ENCODE measurements at places on chromosomes 11 and 22.

DNA sequence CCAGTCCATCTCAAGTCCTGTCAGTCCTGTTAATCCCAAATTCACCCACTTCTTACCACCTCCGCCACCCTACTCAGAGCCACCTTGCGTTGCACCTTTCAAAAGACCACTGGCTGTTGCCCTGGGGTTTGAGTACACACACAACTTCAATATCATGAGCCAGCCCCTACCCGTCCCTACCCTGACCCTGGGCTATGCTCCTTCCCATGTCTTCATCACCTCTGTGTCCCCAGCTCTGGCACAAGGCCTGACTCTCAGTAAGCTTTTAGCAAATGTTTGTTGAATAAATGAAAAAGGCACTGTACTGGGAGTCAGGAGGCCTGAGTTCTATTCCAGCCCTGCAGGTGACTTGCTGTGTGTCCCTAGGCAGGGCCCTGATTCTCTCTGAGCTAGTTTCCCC, 26.5 kb downstream of the OTOG start:
- DNase-seq, result no peak

DNA sequence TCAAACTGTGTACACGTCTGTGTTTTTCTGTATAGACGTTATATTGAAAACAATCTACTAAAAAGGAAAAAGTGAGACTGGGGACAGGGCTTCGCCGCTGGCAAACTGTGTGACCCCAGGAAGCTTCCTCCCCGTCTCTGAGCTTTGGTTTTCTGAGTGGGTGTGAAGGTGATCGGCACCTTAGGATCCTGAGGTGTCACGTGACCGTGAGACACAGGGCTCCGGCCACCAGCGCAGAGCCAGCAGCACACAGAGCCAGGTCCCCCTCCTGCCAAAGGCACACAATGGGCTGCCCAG, 32.0 kb downstream of the KIAA0930 start:
- no peak for DNase-seq

DNA sequence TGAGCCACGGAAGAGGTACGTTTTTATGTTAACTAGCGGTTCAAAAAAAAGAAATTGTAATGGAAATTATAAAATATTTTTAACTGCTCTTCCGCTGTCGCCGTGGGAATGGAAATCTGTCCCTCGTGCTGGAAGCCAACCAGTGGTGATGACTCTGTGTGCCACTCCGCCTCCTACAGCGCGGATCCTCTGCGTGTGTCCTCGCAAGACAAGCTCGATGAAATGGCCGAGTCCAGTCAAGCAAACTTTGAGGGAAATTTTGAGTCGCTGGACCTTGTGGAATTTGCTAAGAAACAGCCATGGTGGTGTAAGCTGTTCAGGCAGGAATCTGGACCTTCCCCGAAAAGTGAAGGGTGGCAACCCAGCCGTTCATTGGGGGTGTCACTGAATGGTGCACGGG, 2.9 kb upstream of the CBX7 start:
- DNase-seq, result no peak

DNA sequence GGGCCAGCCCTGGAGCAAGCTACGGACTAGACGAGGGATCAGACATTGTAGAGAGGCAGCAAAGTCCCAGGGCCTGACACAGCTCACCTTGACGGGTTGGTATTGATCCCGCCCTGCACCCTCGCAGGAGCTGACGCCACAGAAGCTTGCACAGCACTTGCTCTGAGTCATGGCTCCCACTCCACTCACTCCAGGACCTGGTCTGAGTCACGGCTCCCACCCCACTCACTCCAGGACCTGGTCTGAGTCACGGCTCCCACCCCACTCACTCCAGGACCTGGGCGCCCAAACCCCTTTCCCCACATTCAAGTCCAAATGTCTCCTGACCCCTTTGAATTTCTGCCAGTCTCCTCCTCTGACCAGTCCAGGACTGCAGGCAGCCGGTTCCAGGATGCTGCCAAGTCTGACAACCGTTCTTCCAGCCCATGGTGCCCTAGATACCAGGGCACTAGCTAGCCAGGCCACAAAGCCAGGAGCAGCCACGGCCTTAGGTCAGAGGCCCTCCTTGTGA, 6.0 kb upstream of the PNPLA5 start:
- peak; percentile 68 for DNase-seq

- no peak for DNase-seq
Measured at GRCh38 chr11:34351687-34352469, 5.9 kb downstream of the ABTB2 start.

- DNase-seq, result no peak
Measured at GRCh38 chr11:134613646-134614045, 201.6 kb upstream of the B3GAT1 start.

- no peak for DNase-seq
Measured at GRCh38 chr11:121337740-121338272, 45.2 kb downstream of the SC5D start.

- DNase-seq, result no peak
Measured at GRCh38 chr11:9516113-9516512, 55.3 kb downstream of the ZNF143 start.

GRCh38 chr22:22753526-22754267, 109.3 kb downstream of the GGTLC2 start:
- no peak for DNase-seq

- DNase-seq, result no peak
Measured at GRCh38 chr22:24009227-24010017, 1.7 kb upstream of the CABIN1 start.

DNA sequence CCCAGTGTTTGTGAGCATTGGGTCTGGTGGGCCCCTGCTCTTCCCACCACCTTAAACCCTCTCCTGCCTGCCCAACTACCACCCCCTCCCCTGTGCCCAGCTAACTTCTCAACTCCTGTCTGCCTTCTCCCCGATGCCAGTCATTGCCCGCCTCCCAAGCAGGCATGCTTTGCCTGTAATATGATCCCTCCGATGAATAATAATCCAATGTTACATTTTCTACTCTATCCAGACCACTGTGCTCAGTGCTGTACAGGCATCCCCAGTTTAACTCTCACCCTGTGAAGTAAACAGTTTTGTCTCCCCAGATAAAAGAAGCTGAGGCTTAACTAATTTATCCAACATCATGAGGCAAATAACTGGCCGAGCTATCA, 35.5 kb upstream of the OLFML1 start:
- DNase-seq, result no peak

DNA sequence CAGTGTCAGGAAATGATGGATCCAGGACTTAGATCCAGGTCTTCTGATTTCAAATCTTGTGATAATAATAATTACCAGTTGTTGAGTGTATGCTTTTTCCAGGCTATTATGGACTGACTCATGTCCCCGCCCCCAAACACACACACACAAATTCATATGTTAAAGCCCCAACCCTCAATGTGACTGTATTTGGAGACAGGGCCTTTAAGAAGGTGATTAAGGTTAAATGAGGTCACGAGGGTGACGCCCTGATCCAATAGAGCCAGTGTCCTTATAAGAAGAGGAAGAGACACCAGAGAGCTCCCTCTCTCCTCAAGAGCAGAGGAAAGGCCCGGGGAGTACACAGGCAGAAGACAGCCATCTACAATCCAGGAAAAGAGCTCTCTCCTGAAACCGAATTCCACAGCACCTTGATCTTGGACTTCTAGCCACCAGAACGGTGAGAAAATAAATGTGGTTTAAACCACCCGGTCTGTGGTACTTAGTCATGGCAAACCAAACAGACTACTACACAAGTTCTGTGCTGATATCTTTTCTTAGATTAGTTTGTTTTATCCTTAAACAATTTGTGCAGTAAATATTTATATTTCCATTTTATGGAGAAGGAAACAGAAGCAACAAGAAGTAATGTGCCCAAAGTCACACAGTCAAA, 8.2 kb downstream of the TMPRSS5 start:
- no peak for DNase-seq

GRCh38 chr11:77882396-77882795, 61.5 kb downstream of the AAMDC start:
- DNase-seq, result peak; percentile 51

DNA sequence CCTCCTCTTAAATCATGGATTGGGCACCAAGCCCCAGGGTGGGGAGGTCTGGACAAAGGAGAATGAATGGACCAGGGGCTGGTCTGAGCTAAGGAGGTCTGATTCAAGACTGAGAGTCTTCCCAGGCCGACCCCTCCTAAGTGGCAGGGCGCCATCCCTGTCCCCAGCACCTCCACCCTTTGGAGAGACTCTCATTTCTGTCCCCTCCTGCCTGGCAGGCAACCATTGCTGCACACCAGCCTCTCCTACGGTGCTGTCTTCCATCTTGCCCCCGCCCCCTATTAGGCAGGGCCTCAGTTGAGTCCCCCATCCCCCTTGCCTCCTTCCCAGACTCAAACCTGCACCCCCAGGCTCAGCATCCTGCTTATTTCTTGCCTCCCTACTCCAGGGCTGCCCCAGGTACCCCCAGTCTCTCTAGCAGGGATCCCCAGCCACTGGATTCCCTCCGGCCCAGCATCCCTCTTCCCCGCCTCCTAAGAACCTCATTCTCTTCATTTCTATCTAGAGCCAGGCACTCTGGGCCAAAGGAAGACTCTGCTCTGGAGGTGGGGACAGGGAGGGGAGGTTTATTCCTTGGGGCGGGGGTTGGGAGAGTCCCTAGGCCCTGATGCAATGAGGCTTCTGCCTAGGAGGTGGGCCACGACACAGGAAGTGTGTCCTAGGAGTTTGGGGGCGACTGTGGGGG, 1.7 kb upstream of the RCOR2 start:
- DNase-seq, result peak; percentile 44

- DNase-seq, result no peak
Measured at GRCh38 chr11:19788435-19788834, 75.8 kb downstream of the NAV2 start.

DNA sequence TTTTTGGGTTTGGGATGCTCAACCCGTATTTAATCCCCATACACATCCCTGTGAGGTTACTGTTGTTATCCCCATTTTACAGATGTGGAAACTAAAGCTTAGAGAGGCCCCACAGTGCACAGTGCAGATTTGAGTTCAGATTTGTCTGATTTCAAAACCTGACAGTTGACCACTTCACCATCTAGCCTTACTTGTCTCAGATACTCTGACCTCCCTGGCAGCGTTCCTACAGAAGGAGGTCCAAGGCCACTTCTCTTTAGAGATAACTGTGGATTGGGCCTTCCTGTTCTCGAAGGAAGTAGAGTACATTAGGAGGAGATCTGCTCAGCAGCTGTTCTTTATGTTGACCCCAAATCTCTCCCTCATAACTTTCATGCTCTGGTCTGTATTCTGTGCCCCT, 46.7 kb upstream of the CTTN start:
- no peak for DNase-seq

DNA sequence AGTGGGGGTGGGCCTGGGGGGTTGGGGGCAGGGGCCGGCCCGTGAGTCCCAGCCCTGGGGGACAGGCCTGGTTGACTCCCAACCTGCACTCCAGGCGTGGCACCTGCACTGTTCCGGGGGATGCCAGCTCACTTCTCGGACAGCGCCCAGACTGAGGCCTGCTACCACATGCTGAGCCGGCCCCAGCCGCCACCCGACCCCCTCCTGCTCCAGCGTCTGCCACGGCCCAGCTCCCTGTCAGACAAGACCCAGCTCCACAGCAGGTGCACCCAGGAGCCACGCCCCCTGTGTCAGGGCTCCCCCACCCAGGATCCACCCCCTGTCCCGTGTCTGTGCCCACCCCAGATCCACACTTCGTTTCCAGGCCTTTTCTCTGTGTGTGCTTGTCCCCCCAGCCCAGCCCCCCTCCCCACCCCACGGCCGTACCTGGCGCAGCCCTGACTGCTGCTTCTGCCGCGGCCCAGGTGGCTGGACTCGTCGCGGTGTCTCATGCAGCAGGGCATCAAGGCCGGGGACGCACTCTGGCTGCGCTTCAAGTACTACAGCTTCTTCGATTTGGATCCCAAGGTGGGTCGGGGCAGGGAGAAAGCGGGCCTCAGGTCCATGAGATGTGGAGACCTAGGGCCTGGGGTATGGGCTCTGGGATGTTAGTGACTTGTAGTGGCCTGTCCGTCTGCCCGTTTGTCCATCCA, 4.8 kb downstream of the FERMT3 start:
- DNase-seq, result no peak

- no peak for DNase-seq
Measured at GRCh38 chr11:122895563-122895962, 13.0 kb downstream of the JHY start.

DNA sequence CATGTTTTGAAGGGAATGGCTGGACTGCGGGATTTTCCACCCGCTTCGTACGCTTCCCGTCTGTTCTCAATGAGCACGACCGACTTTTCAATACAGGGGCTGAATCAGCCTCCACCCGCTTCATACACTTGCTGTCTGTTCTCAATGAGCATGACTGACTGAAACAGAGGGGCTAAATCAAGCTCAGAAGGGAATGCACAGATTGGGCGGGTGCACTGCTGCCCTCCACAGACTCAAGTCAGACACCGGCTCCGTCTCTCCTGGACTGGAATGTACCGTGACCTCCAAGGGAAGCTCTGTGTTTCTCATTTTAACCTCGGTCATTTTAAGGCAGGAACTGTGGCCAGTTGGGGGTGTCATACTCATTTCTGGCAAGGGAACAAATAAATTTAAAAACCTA, 48.5 kb downstream of the BRD1 start:
- no peak for DNase-seq

GRCh38 chr11:45374130-45374529, 88.0 kb upstream of the SYT13 start:
- DNase-seq, result no peak

DNA sequence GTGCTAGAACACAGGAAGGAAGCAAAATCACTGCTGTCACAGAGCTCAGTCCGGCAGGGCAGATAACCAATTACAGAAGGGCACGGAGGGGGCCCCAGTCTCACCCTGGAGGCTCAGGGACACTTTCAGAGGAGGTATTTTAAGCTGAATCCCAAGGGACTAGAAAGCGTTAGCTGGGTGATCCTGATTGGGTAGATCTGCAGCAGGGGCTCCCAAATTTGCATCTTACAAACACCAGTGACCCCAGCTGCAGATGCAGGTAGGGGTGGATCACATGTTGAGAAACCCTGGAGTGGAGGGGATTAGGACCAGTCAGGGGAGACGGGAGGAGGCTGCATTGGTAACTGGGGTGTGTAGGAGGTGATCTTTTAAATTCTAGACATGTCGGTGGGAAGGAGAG, 91.4 kb downstream of the CSNK2A3 start:
- no peak for DNase-seq

DNA sequence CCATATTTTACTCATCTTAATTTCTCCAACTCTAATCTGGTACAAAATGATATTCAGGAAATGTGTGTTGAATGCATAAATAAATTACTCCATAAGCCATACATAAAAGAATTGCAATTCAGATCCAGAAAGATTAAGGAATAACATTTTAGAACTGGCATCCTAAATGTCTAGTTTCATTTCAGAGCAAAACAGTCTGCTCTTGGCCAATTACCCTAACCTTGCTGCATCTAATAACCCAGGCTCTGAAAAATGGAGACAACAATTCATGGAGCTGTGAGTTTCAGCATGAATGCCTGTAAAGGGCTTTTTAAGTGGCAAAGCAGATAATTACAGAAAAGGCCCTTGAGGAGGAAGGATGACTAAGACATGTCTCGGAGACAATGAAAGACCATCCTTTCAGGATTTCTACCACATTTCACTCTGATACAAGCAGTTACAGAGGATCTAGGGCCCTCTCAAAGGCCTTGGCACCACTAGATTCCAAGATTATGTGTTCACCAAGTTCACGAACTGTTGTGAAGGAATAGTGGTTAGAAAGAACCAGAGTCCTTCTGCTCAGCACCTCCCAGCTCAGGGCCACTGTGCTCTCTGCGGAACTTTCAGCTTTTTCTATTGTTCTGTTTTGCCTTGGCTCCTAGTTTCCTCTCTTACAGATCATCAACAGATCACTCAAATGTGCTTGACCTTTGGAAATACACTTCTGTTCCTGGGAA, 157.6 kb upstream of the BLID start:
- no peak for DNase-seq

GRCh38 chr22:29734406-29734805, 14.6 kb downstream of the CABP7 start:
- no peak for DNase-seq

GRCh38 chr11:45805305-45806071, 539 bp downstream of the SLC35C1 start:
- peak; percentile 78 for DNase-seq

All from AG10803 (cell line).